AG09319 (cell line): ENCODE measurements at places on chromosomes 4 and X.

DNA sequence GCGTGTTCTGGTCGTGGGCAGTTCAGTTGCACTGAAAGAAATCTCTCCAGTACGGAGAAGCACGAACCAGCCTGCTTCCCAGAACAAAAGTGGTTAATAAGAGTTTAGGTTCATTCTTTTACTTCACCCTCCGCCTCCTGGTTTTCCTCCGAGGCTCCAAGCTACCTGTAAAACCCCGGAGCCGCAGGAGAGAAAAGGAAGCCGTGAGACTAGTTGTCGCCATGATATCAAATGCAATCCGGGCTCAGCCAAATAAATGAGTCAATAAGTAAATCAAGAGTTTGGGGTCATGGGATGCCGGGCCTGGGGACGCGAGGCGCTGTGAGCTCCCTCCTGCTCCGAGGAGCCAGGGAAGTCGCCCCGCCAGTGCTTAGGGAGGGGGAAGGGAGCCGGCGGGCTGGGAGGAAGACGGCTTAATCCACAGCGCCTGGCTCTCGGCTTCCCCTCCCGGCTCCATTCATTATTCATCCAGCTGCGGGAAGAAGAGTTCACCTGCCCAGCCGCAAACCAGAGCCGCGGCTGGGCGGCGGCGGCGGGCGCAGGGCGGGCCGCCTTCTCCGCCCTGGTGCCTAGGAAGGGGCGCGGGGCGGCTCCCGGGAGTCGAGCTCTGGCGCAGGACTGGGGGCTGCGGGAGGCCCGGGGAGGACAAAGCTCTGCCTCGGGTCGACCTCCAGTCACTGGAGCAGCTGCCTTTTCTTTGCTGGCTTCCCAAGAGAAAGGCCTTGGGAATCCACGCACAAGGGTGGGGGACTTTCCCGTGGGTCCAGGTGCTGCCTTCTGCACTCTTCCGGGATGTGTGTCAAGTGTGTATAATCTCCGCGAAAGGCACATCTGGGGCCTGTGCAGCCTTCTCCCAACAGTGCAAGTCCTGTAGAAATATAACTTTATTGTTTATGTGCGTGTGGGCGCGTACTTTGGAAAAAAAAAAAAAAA is 1.7 kb downstream of the FRAS1 start:
- no peak for DNase-seq

DNA sequence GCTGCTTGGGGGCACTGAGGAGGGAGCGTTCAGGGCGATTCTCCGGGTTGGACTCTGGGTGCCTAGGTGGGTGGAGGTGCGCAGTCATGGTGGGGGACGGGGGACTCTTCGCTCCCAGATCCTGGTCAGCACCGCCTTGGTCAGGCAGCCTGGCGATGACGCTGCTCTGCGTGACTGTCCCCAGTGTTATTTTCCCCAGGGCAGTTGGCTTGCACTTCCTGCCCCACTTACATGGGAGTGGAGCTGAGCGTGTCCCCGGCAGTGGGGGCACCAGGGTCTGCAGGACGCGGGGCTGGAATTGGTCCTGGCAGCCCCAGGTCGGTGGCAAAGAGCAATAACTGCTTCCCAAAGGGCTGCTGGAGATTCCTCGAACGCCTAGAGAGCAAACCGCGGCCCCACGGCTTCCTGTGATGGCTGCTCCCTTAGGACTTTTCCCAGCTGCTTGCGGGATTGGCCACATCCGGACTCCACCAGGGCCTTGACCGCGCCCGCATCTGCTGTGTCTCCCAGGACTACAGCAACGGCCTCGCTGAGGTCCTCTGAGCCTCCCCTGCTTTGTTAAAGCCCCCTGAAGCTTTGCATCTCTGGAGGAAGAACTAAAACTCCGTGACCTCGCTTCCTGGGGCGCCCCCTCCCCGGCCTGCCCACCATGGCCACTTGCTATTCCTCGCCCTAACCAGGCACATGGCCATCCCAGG is 35.3 kb upstream of the GPR78 start:
- no peak for DNase-seq

DNA sequence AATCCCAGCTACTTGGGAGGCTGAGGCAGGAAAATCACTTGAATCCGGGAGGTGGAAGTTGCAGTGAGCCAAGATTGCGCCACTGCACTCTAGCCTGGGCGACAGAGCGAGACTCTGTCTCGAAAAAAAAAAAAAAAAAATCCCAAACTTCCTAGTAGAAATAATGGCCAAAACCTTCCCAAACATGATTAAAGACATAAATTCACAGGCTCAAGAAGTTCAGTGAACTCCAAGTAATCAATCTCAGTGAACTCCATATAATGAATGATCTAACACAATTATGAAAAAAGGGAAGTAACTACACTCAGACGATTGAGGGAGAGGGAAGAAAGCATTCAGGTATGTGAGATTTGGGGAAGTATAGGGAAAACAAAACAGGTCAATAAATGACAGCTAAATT is 6.5 kb downstream of the FUNDC1 start:
- no peak for DNase-seq

DNA sequence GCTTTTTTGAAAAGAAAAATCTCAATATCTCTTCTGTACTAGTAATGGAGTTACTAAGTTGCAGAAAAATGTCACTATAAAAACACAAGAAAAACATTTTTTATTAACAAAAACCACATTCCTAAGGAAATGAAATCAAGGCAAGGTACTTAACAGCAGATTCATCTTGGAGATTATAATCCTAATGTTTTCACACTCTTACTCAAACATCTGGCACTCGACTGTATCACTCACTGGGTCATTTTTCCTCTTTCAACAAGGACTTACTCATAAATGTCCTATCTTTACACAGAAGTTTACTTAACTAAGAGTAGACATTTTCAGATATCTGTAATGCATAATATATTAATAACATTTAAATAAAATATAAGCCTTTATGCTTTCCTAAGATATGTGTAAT is 216.6 kb downstream of the NR3C2 start:
- no peak for DNase-seq

DNA sequence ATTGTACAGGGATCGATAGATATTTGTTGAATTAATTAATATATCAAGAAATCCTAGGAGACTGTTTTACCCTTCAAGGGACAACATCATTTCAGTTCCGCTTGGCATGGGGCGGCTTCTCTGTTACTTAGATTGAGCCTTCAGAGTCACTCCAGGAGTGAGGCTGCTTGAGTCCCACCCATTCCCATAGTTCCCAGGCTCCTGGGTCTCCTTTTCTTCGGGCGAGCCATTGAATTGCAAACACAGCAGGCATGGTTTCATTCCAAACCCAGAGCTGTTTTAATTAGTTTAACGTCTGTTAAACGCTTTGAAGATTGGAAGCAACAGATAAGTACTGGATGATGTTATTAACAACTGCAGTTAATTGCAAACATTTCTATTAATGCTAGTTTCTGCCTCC is 571 bp upstream of the EDA start:
- DNase-seq: no peak

- no peak for DNase-seq
Measured at GRCh38 chr4:89099034-89099433, 12.3 kb upstream of the TIGD2 start.
